Ascending aorta (tissue), 2 donors: ENCODE measurements at places on chromosomes 11 and 22. TPM values are rescaled to one million over a fixed set of nuclear protein-coding genes. Genes with fewer than 3 reads are reported as not detected.

- peak; percentile 65 for DNase-seq
- H3K4me3 ChIP-seq = peak overlapping the region; percentile 82
- peaks cover 3% of the 10 kb centered on the region for H3K4me1 ChIP-seq
- H3K27me3 ChIP-seq = no peaks in the 10 kb centered on the region
Observed at GRCh38 chr11:92226331-92227229, 2.0 kb downstream of the FAT3 start.

DNA sequence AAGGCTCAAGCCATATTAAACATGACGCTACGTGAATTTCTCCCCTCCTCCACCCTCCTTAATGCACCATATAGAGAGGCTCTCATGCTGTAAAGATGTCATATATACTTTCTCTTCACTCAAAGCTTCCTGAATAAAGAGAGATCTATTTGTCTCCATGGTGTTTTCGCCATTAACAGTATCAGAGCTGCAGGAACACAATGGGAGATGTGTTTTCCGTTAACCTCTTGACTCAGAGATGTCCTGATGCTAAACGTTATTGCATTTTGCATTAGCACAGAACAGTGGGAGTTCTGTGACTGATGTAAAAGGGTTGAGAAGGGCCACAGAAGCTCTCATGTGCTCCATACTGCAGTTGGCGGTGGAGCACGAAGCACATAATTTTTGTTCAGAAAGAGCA, 25.7 kb upstream of the BLID start:
- no peak overlapping the region for H3K4me3 ChIP-seq
- H3K27me3 ChIP-seq = no peaks in the 10 kb centered on the region
- H3K27ac ChIP-seq = peak overlapping the region; percentile 33
- DNase-seq = no peak
- H3K4me1 ChIP-seq = peaks cover 2% of the 10 kb centered on the region
- H3K36me3 ChIP-seq = no peaks in the 10 kb centered on the region

DNA sequence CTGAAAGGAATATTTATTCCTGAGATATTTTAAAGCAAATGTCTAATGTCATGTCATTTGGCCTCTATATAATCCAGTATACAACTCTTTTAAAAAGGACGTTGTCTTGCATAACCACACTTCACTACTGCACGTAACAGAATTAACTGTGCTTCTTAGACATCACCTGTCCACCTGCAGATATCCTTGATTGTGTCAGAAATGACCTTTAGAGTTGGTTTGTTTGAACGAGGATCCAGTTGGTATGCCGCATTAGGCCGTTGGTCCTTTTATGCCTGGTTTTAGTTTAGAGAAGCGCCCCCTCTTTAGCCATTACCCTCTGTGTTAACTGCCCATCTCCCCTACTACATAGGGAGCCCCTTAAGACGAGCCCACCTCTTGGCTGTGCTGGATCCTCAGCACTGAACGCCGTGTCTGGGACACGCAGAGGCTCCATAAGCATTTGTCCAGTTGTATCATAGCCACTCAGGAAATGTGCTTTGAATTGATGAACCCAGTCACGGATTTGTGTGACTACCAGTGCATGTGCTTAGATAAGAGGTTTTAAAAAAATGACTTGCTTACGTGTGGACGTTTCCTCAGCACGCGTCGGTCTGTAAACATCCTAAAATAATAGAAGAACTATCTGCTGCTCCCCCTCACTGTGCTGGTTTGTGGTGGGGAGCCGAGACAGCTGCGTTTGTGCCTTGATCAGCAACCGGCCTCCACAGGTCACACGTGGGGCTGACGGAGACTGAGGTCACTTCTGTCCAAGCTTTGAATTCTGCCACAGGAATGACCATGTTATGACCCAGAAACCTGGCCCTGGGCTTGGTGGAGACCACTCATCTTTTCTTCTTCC, 4.0 kb downstream of the MICAL2 start:
- peaks cover 2% of the 10 kb centered on the region for H3K4me1 ChIP-seq
- H3K4me3 ChIP-seq = peak overlapping the region; percentile 89
- peaks cover 22% of the 10 kb centered on the region for H3K36me3 ChIP-seq
- no peaks in the 10 kb centered on the region for H3K27me3 ChIP-seq
- DNase-seq = no peak

DNA sequence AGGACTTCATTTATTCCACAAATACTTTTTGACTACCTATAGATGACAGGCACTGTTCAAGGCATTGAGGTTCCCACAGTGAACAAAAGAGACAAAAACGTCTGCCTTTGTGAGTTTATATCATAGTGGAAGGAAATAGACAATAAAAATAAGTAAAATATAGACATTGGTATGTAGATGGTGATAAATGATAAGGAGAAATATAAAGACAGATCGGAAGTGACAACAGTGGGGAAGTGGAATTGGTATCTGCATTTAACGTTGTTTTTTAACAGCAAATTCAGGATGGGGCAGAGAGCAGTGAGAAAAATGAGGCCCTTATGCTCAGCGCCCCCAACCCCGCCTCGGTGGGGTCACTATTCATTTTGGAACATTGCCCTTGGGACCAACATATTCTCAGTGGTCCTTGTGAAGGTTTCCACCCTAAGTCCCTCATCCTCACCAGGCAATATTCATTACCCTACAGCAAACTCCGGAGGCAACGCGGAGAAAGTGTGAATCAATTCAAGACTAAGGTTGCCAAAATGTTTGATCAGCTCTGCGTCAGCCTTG, 627 bp upstream of the PEX26 start:
- H3K36me3 ChIP-seq = peaks cover 8% of the 10 kb centered on the region
- H3K27me3 ChIP-seq = no peaks in the 10 kb centered on the region
- H3K4me1 ChIP-seq = peaks cover 23% of the 10 kb centered on the region
- peak overlapping the region; percentile 73 for H3K4me3 ChIP-seq
- peak overlapping the region; percentile 65 for H3K27ac ChIP-seq

- no peaks in the 10 kb centered on the region for H3K27me3 ChIP-seq
- peaks cover 26% of the 10 kb centered on the region for H3K4me1 ChIP-seq
- H3K4me3 ChIP-seq = no peak overlapping the region
- H3K36me3 ChIP-seq = peaks cover 9% of the 10 kb centered on the region
Observed at GRCh38 chr22:21626073-21626734, 3.6 kb downstream of the YDJC start.

- DNase-seq = no peak
- peaks cover 24% of the 10 kb centered on the region for H3K36me3 ChIP-seq
- H3K4me3 ChIP-seq = no peak overlapping the region
Observed at GRCh38 chr11:17967661-17968060, 45.2 kb downstream of the SERGEF start.

DNA sequence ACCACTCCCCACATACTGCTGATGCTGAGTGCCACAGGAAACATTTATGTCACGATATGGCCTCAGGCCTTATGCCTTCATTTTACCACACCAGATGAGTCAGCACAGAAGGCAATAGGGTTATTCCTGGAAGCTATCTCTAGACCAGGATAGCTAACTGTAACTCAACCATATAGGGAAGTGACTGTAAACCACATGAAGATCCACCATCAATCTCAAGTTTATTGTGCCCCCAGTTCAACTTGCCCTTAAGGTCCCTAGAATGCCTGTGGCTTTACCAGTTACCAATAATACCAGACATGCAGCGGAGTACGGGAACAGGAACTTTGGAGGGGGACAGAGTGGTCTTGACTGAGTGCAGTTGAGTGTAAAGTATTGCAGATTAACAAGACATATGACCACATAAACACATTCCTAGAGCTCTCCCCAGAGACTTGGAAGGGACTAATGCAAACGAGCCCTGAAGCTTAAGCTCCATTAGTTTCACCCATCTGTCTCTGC, 180.9 kb downstream of the KIF18A start:
- H3K4me1 ChIP-seq = no peaks in the 10 kb centered on the region
- DNase-seq = no peak
- no peak overlapping the region for H3K27ac ChIP-seq
- H3K36me3 ChIP-seq = no peaks in the 10 kb centered on the region

GRCh38 chr11:1541474-1542204, 30.4 kb downstream of the DUSP8 start:
- no peak for DNase-seq
- H3K4me3 ChIP-seq = no peak overlapping the region
- no peaks in the 10 kb centered on the region for H3K36me3 ChIP-seq
- H3K27ac ChIP-seq = no peak overlapping the region

DNA sequence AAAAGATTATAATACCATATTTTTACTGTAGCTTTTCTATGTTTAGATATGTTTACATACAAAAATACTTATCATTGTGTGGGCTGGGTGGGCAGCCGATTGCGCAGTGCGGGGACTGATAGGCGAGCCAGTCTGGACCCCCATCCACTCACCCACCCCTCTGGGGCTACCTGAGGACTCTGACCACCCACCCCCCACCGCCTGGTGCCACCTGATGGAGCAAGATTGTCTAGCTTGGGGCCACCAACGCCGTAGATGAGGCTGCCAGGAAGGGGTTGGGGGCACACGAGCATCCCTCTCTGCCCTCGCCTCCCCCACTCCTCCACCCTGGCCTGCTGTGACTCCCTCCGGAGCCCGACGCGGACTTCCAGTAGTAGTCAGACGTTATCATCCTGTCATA, 32.4 kb downstream of the MIF start:
- no peaks in the 10 kb centered on the region for H3K27me3 ChIP-seq
- no peaks in the 10 kb centered on the region for H3K36me3 ChIP-seq
- no peak overlapping the region for H3K4me3 ChIP-seq
- no peaks in the 10 kb centered on the region for H3K4me1 ChIP-seq
- H3K27ac ChIP-seq = no peak overlapping the region

GRCh38 chr11:106990331-106990730, 27.9 kb downstream of the GUCY1A2 start:
- no peak overlapping the region for H3K27ac ChIP-seq
- no peaks in the 10 kb centered on the region for H3K27me3 ChIP-seq
- no peaks in the 10 kb centered on the region for H3K36me3 ChIP-seq
- no peaks in the 10 kb centered on the region for H3K4me1 ChIP-seq
- no peak for DNase-seq

- H3K36me3 ChIP-seq = no peaks in the 10 kb centered on the region
- H3K27ac ChIP-seq = no peak overlapping the region
- no peaks in the 10 kb centered on the region for H3K4me1 ChIP-seq
- no peaks in the 10 kb centered on the region for H3K27me3 ChIP-seq
- H3K4me3 ChIP-seq = no peak overlapping the region
- DNase-seq = no peak
Observed at GRCh38 chr22:42752912-42753311, 32.2 kb upstream of the A4GALT start.

DNA sequence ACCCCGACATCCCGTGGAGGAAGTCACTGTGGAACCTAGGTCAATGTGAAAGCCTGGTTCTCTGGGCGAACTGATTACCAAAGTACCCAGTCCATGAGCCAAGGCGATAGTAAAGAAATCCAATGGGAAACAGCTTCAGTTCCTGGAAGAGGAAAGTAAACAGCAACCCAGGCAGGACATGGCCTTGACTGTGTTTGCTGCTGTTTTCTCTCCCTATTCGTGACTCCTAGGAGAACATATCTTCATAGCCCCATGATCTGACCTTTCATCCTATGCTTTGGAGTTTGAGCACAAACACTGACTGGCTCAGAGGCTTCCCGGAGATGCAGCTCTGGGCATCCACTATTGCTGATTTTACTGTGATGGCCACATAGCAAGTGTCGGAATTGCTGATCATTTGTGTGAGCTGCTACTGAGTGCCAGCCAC, 45.1 kb downstream of the LRFN4 start:
- H3K27ac ChIP-seq = no peak overlapping the region
- H3K4me1 ChIP-seq = no peaks in the 10 kb centered on the region
- H3K4me3 ChIP-seq = no peak overlapping the region

- H3K27ac ChIP-seq = no peak overlapping the region
- DNase-seq = no peak
- no peaks in the 10 kb centered on the region for H3K27me3 ChIP-seq
- H3K36me3 ChIP-seq = no peaks in the 10 kb centered on the region
- H3K4me1 ChIP-seq = no peaks in the 10 kb centered on the region
Observed at GRCh38 chr11:66696146-66696545, 18.5 kb upstream of the RBM4B start.

- H3K4me1 ChIP-seq = peaks cover 8% of the 10 kb centered on the region
- DNase-seq = no peak
- H3K36me3 ChIP-seq = no peaks in the 10 kb centered on the region
- no peak overlapping the region for H3K4me3 ChIP-seq
- no peaks in the 10 kb centered on the region for H3K27me3 ChIP-seq
- H3K27ac ChIP-seq = no peak overlapping the region
Observed at GRCh38 chr11:34305193-34305592, 52.6 kb downstream of the ABTB2 start.

- H3K4me3 ChIP-seq = no peak overlapping the region
- H3K36me3 ChIP-seq = no peaks in the 10 kb centered on the region
- DNase-seq = no peak
- H3K27ac ChIP-seq = no peak overlapping the region
Observed at GRCh38 chr11:46834821-46835220, 11.3 kb downstream of the CKAP5 start.

GRCh38 chr11:61270354-61271076, 24.6 kb downstream of the VWCE start:
- DNase-seq = no peak
- no peaks in the 10 kb centered on the region for H3K4me1 ChIP-seq
- H3K36me3 ChIP-seq = no peaks in the 10 kb centered on the region
- H3K4me3 ChIP-seq = no peak overlapping the region
- no peaks in the 10 kb centered on the region for H3K27me3 ChIP-seq

The LRRC32 gene
- 280 TPM for total RNA-seq

The MS4A12 gene
- total RNA-seq = not detected

The OR5B17 gene
- not detected for total RNA-seq

The LGALS12 gene
- not detected for total RNA-seq

The CRYBB2 gene
- total RNA-seq = not detected

The CECR2 gene
- 1.4 TPM for total RNA-seq
